ENCODE measurements at places on chromosomes 4 and X.

DNA sequence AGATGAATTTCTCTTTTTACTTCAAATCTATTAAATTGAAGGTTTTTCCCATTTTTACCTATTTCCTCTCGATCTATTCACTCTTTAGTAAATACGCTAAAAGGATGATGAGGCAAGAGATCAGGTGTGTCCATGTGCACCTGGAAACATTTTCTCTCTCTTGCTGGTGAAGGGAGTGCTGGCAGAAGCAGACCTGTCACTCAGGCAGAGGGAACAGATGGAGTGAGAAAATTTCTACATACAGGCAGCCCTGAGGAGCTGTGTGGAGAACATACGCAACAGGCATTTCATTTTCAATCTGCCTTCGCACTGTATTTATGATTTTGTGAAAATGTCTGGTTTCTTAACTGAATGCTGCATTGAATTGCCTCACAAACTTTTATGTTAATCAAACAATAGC lies 249.5 kb downstream of the GPM6A start:
- DNase-seq: no peak

DNA sequence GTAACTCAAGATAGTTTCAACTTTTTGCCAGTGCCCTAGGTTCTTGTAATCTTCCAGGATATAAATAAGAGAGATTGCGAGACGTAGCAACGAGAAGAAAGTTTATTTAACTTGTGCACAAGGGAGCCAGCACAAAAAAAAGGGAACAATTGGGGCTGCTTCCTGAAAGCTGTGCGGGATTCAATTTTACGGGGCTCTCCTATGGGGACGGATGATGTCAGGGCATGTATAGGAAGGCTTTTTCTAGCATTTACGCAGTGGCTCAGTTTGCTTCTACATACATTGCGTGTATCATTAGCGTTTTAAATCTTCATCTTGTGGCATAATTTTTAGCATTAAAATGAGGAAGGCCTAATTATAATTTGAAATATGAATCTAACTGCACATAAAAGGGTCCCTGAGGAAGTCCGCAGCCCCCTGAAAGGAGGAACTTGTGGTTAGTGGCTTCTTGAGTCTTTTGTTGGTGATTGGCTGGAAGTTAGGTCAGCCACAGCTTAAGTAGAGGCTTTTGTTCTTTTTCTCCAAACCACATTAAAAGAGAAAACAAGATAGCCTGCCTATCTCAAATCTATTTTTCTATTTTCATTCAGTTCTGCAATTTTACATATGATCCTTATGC lies 668.2 kb upstream of the NDST4 start:
- no peak for DNase-seq

- DNase-seq: no peak
These were observed 81.7 kb downstream of the SNCA start for GRCh38 chr4:89755220-89755619.

DNA sequence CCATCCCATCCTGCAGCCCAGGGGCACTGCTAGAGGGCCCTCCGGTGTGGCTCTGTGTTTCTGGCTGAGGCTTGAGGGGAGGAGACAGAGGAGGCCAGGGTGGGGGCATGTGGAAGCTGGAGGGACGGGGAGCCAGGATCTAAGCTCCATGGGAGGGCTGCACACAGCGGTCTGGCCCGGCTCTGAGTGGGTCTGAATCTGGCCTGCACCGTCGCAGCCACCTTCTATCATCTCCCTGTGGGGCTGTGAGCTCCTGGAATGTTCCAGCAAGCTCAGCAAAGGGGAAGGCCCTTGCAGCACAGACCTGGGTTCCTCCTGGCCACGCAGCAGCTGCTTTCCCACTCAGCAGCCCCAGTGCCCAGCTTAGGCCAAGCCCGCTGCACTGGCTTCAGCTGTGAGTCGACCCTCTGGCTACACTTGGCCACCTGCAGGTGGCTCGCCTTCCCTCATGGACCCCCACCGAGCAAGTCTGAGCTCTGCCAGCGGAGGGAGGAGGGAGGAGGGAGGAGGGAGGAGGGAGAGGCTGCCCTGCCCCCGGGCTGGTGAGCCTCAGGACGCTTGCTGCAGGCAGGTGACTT lies 5.3 kb downstream of the NKX1-1 start:
- DNase-seq: no peak

DNA sequence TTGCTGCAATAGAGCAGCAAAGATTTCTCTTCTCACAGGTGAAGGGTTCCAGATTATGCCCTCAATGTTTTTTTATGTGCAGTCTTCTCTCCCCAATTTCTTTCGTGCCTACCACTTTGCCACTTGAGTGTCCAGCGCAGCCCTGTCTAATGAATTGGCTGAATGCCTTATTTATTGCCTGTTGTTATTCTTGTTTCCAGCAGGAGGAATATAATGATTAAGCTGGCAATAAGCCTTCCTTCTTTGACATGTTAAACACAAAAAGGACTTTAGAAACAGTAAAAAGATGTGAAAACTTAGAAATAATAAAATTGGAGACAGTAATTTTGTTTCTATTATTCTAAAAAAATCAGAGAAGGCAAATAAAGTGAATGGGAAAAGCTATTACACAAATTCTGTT lies 34.6 kb upstream of the FRAS1 start:
- DNase-seq: no peak

DNA sequence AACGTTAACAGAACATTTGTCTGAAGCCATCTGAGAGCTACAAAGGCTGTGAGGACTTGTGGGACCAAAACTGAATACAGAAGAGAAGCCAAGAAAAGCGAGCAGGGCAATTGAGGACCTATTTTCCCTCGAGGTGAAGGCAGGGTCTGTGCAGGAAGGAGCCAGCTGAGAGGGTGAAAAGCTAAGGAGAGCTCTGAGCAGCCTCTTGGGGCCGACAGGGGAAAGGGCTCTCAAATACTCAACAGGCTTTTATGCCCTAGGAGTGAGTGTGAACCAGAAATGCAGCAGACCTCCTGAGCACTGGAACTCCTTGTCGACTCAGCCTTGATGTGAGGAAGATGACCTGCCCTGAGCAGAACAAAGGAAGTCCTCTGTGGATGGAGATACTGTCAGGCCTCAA lies 54.2 kb downstream of the C4orf50 start:
- DNase-seq: no peak

DNA sequence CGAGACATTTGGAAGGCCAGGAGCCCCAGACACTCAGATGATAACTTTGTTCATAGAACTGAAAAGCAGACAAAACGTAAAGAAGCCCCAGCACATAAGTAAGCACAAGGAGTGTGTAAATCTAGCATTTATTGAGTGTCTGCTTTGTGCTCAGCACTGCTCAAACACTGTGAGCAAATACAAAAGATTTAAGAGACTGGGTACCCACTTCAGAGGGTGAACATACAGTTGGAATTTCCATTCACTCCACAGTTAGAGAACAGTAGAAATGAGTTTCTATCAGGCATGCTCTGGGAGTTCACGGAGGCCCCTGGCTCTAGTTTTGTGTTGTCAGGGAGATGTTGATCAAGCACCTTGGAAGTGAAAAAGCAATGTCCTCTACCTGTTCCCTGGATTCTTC lies 39.8 kb downstream of the ACE2 start:
- DNase-seq: no peak
